ENCODE measurements at places on chromosomes 12 and 14. TPM values are rescaled to one million over a fixed set of nuclear protein-coding genes. Genes with fewer than 3 reads are reported as not detected.

DNA sequence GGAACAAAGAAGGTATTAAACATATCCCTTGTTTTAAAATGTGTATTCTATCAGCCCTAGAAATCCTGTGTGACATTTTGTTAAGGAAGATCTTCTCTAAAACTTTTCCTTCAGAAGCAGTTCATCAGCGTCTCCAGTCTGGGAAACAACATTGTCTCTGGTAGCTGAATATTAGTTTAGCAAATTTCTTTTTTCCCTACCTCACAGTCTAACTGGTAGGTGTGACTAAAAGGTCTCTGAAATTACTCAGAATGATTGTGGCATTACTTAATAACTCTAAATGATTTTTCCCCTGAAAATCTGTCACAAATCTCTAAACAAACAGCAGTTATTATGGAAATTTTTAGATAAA is 1044.8 kb downstream of the FLRT2 start:
- no peak for ATAC-seq

- ATAC-seq = no peak
These were observed 4.4 kb upstream of the TINF2 start for GRCh38 chr14:24246765-24247212.

DNA sequence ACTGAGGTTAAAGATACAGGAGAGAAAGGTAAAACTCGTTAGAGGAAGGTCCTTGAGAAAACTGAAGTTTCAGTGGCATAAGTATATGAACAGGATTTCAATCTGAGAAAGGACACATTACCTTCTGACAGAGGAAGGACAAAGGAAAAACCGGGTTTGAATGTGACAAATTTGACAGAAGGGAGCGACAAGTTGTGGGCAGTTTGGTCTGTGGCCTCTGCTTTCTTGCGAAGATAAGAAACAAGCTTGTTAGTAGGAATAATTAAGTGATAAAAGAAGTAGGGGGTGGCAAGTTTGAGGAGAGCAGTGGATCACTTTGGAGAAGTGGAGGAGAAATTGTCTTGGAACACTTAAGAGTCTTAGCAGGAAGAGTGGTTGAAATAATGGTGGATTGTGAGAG is 5.1 kb downstream of the MON2 start:
- no peak for ATAC-seq

Gene SLC6A15
- total RNA-seq = 0.54 TPM

Gene ITGA5
- total RNA-seq = 277 TPM

Gene MAP1LC3B2
- total RNA-seq = 1.8 TPM

Gene BBS10
- 8.9 TPM for total RNA-seq

Gene COX8C
- not detected for total RNA-seq

Measured in gastroesophageal sphincter (tissue), 4 donors.